ENCODE measurements at places on chromosomes 7 and 10.

DNA sequence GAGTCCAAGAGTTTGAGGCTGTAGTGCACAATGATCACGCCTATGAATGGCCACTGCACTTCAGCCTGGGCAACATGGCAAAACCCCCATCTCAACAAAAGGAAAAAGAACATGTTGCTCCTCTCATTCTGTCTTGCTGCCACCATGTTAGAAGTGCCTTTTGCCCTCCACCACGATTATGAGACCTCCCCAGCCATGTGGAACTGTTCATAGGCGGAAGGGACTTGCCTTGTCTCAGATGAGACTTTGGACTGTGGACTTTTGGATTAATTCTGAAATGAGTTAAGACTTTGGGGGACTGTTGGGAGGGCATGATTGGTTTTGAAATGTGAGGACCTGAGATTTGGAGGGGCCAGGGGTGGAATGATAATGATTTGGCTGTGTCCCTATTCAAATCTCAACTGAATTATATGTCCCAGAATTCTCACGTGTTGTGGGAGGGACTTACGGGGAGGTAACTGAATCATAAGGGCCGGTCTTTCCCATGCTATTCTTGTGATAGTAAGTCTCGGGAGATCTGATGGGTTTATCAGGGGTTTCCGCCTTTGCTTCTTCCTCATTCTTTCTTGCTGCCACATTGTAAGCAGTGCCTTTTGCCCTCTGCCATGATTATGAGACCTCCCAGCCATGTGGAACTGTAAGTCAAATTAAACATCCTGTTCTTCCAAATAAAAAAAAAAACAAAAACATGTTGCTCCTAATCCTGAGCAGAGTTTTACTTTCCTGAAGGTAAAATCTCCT lies 22.3 kb downstream of the DLG5 start:
- DNase-seq = no peak

DNA sequence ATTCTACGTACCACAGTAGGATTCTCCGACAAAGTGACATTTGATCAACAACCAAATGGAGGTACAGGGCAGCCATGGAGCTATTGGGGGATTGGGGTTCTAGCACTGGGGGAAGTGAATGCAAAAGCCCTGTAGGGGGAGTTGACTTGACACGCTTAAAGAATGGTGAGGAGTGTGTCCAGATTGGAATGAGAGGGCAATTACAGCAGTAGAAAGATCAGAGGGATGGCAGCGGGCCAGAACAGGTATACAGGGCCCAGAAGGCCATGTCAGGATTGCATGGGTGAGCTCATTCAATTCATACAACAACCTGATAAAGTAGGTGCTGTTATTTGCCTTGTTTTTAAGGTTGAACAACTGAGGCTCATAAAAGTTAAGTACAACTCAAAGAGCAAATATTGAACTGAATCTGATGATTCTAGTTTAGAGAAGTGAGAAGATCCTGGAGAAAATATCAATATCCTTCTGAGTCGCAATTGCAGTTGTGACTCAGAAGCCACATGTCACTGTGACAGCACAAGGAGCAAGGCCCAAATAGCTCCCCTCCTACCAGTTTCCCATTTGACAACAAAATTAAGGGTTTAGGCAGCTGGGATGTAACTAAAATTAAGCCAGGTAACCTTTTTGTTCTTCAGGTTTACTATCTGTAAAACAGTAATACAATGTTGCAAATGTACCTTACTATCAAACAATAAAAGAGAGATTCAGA lies 28.0 kb upstream of the CTTNBP2 start:
- DNase-seq = no peak

DNA sequence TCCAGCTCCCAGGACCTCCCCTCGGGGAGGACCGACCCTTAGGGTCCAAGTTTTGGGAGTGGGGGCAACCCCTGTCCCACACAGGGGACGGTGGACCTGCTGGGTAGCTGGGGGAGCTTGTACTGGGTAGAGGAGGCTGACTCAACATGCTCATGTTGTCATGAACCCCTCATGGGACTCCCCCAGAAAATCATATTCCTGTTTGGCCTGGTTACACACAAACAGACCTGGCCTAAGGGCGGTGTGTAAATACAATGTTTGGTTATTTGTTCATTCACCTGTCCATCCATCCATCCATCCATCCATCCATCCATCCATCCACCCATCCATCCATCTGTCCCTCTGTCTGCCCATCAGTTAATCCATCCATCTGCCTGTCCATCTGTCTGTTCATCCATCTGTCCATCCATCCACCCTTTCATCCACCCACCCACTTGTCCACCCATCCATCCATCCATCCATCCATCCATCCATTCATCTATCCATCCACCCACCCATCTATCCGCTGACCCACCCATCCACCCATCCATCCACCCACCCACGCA lies 92.9 kb downstream of the DNAJB6 start:
- no peak for DNase-seq

DNA sequence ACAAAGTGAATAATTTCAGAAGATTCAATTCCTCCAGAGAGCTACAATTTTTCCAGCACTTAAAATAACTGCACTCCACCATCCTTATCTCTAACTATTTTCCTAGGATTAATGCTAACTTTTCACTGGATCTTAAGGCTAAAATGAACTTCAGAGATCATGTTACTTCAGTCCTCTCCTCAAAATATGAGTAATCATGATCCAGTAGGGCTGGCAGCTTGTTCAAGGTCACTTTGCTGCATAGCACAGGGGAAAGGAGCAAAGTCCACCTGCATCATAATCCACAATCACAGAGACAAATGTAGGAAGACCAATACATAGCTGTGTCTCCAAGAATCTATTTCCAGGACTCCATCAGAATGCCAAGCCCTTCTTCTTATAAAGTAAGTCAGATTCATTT lies 150.3 kb downstream of the LRRTM3 start:
- no peak for DNase-seq

GRCh38 chr10:110005719-110006118 lies 2.1 kb upstream of the ADD3 start:
- DNase-seq = peak; percentile 17

DNA sequence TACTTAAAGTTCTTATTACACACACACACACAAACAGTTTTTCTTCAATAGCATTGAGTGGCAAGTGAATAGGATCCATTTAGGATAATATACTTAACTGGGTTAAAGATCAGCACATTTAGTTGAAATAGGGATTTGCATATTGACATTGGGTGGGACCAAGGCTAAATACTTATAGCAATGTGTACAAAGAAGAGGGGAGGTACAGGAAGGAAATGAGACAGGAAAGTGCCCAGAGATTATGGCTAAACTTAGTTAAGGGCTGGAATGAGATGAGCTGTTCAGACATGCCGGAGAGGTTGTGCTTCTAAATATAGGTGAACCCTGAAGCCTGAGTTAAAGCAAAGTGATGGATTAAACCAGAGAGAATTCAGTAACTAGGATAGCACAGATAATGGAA lies 95.1 kb downstream of the LSMEM1 start:
- no peak for DNase-seq

- no peak for DNase-seq
Measured at GRCh38 chr10:63671317-63671937, 150.2 kb downstream of the REEP3 start.

- DNase-seq = no peak
Measured at GRCh38 chr7:131071786-131072504, 255.7 kb upstream of the MKLN1 start.

- no peak for DNase-seq
Measured at GRCh38 chr10:102965311-102965851, 47.3 kb downstream of the CNNM2 start.

GRCh38 chr7:512541-513311 lies 6.9 kb downstream of the PDGFA start:
- no peak for DNase-seq

DNA sequence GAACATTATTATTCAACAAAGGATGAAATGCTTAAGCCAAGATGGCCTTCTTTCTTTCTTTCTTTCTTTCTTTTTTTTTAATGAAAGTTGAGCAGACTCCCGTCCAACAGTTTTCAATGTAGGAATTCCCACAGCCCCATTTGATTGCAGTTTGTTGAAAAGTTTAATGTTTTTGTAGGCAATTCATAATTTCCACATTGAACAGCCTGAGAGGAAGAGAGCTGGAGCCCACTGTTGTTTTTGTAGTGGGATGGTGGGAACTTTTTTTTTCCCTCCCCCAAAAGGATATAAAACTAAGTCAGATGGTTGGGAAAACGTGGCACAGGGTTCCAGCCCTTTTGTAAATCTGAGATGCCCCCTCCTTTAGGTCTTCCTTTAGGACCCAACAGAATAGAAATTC lies 86.6 kb downstream of the TCF7L2 start:
- no peak for DNase-seq

DNA sequence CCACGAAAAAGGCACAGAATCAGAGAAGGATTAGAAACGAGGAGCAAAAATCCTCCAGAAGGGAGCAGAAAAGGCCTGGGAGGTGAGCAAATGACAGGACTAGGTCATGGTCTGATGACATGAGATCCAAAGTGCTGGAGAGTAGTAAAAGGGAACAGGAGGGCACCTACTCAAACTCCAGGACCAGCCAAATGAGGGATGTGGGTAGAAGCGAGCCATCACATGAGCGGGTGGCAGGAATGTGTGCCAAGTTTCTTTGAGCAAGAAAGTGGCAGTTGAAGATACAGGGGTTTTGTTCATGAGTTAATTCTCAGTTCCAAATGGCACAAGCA lies 112.6 kb downstream of the RNF32 start:
- DNase-seq = no peak

- DNase-seq = no peak
Measured at GRCh38 chr7:48502021-48502420, 330.8 kb downstream of the ABCA13 start.

- no peak for DNase-seq
Measured at GRCh38 chr7:16271355-16271915, 149.9 kb downstream of the CRPPA start.

DNA sequence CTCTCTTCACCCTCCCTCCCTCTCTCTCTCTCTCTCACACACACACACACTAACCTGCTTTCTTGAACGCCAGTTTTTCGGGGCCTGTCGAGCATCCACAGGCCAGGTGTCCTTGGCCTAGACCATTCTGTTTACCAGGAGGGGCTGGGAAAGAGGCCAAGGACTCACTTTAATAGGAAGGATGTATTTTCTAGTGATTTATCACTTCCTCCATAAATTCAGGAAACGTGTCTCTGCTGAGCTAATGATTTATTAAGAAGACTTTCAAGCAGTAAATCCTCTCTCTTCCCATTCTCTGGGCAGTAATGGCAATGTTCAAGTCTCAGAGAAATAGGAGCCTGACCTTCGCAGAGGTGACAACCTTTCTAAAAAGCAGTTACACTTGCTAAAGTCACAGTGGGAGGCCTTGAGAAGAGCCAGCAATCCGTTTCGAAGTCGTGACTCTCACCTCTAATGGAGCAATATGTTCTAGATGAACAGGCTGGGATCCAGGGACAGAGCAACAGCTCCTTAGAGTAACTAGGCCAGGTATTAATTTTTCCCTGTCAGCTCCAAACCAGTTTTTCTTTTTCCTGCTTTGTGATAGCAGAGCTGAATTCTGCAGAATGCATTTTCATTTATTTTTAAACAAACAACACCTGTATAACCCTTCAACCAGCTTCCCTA lies 1357.5 kb upstream of the SORCS1 start:
- no peak for DNase-seq

DNA sequence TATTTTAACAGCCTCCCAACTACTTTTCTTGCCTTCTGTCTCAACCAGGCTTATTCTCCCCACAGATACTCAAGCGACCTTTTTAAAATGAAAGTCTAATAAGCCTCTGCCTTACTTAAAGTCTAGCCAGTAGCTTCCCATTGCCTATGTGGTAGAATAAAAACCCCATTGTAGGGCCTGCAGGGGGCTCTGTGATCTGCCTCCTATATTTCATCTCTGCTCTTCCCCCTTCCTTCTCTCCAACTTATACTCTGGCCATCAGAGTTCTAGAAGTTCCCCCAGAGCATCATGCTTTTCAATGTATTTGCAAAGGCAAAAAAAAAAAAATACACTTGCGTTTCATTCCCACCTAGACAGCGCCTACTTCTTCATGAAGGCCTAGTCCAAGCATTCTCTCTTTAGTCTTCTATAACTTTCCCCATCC lies 167.7 kb upstream of the ADO start:
- no peak for DNase-seq

DNA sequence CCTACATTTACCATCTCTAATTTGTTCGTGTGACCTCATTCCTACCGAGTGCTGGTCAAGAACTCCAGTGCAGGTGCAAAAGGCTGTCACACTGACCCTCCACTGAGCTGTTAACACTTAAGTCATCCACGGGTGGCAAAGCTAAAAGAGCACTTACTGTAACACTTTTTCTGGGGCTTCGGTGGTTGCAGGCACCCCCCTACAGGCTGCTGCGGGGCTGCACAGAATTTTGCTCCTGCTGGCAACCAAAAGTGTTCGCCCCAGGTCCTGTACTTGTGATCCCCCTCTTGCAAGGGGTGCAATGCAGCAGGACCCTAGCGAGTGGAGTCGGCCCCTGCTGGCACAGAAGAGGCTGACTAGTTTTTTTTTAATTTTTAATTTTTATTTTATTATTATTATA lies 298.9 kb upstream of the CNTNAP2 start:
- DNase-seq = no peak

GRCh38 chr7:155762655-155763054 lies 49.6 kb downstream of the SHH start:
- no peak for DNase-seq

All from stimulated activated CD4-positive, alpha-beta T cell treated with anti-CD3 and anti-CD28 coated beads, Interleukin-4, amount 100 ng/mL, for 1 hour (primary cell).